HFFc6 (cell line): ENCODE measurements at places on chromosomes 4 and X.

GRCh38 chr4:186851291-186852072, 127.8 kb upstream of the FAT1 start:
- DNase-seq = no peak

DNA sequence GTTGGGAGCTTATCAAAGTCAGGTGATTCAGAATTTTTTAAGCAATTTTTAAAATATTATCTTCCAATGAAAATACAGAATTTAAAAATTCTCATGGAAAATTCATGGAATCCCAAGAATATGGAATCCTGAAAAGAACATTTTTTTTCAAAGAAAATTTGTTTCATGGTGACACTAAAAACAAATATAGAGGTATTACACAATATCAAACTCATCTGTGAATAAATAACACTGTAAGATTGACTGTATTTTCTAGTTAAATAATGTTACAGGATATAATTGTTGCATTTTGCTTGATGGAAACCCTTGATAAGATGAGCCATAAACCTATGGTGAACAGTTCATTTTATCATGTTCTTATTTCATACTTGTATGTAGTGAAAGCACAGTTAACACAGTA, 11.4 kb downstream of the PRIMPOL start:
- no peak for DNase-seq

- DNase-seq = no peak
Observed at GRCh38 chr4:94359838-94360237, 17.2 kb upstream of the HPGDS start.

- no peak for DNase-seq
Observed at GRCh38 chr4:139756391-139757180, 91.0 kb downstream of the MGST2 start.

DNA sequence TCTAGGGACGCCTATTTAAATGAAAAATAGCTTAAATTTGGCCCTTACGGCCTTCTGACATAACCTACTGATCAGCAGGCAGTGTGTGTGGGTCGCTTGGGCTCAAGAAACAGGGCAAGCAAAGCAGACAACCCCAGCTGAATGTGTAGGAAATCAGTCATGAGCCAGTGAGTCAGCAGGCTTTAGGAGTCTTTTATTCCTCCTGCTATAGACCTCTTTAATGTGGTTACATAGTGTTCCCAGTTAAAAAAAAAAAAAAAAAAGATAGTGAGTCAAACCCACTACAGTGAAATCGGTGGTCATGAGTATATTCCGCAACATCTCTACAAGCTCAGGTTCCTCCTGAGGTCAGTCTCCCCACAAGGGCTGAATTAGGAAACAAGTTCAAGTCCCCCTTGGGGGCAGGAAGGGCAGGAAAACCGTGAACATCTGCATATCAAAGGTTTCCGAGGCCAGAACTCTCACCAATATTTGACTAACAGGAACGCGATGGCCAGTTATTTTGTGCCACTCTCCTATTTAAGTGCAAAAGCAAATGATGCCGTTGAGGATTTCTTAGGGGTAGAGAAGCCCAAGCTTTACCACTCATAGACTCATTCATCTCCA, 32.7 kb downstream of the ACSL1 start:
- peak; percentile 87 for DNase-seq

GRCh38 chr4:177441061-177441802, 1.0 kb downstream of the AGA start:
- DNase-seq = no peak

GRCh38 chr4:139825523-139826014, 159.9 kb downstream of the MGST2 start:
- DNase-seq = no peak

- no peak for DNase-seq
Observed at GRCh38 chr4:22091352-22091717, 142.8 kb upstream of the KCNIP4 start.
